Forelimb muscle (tissue), 1 donor: ENCODE measurements at places on chromosomes 2 and 18. TPM values are rescaled to one million over a fixed set of nuclear protein-coding genes. Genes with fewer than 3 reads are reported as not detected.

The AAMP gene
- 87.4 TPM for polyA plus RNA-seq

- DNase-seq = no peak
Observed at GRCh38 chr2:200814276-200814815, 2.6 kb downstream of the BZW1 start.

The CCDC148 gene
- polyA plus RNA-seq = 0.44 TPM

The RBM44 gene
- polyA plus RNA-seq = 0.59 TPM

The CXCR4 gene
- polyA plus RNA-seq = 32.8 TPM

- DNase-seq = no peak
Observed at GRCh38 chr2:73930386-73930785, 3.7 kb downstream of the DGUOK start.

DNA sequence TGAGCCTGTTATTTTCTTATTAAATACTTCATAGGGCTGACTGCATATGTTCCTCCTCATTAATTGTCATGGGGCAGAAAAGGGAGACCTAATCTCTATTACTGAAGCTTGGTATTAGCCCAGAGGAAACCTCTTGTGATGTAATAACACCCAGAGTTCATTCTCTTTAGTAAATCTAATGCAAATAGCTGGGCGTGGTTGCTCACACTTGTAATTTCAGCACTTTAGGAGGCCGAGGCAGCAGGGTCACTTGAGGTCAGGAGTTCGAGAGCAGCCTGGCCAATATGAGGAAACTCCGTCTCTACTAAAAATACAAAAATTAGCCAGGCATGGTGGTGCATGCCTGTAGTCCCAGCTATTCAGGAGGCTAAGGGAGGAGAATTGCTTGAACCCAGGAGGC, 14.7 kb downstream of the DAW1 start:
- DNase-seq = no peak

GRCh38 chr18:7585276-7585670, 18.2 kb downstream of the PTPRM start:
- no peak for DNase-seq

The CCDC85A gene
- 3.2 TPM for polyA plus RNA-seq

The RNU2-63P gene
- polyA plus RNA-seq = not detected

The ANKRD30B gene
- 0.06 TPM for polyA plus RNA-seq

The ACOXL gene
- polyA plus RNA-seq = 0.11 TPM

The E2F6 gene
- 20.4 TPM for polyA plus RNA-seq

DNA sequence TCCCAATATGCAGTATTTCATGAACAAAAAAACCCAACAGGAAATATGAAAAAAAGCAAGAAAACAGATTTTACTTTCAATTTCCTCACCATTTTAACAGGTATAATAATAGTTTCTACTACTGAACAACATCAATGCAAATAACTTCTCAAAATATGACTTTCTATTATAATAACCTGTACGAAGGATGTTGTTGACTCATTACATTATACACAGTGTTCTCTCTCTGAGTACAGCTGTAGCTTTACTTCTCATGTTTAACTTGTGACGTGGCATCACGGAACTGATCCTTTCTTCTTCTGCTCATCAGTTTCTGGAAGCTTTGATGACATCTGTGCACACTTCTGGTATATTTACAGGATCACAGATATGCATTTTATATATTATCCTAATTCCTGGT, 40.0 kb downstream of the FAM228A start:
- no peak for DNase-seq

DNA sequence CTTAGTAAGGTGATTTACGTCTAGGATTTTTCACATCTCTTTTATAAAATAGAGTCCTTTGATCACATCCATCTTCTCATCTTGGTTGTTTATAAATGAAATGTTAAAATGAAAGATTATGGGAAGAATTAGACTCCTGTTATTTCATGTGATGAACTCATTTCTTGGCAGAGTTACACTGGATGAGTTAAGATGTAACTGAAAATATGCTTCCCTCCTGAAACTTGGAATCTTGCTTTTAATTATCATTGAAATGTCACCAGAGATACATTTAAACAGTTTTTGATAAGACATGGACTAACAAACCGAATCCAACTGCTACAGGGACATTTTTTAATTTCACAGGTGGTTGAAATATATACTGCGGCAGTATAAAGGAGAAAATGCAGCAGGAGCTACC, 274.0 kb downstream of the DLGAP1 start:
- no peak for DNase-seq

- no peak for DNase-seq
Observed at GRCh38 chr2:52396836-52397235, 1364.9 kb upstream of the NRXN1 start.

GRCh38 chr2:100660851-100661584, 98.2 kb downstream of the PDCL3 start:
- no peak for DNase-seq

The ZSCAN30 gene
- 31.9 TPM for polyA plus RNA-seq

- no peak for DNase-seq
Observed at GRCh38 chr2:150608341-150608740, 120.9 kb upstream of the RND3 start.

DNA sequence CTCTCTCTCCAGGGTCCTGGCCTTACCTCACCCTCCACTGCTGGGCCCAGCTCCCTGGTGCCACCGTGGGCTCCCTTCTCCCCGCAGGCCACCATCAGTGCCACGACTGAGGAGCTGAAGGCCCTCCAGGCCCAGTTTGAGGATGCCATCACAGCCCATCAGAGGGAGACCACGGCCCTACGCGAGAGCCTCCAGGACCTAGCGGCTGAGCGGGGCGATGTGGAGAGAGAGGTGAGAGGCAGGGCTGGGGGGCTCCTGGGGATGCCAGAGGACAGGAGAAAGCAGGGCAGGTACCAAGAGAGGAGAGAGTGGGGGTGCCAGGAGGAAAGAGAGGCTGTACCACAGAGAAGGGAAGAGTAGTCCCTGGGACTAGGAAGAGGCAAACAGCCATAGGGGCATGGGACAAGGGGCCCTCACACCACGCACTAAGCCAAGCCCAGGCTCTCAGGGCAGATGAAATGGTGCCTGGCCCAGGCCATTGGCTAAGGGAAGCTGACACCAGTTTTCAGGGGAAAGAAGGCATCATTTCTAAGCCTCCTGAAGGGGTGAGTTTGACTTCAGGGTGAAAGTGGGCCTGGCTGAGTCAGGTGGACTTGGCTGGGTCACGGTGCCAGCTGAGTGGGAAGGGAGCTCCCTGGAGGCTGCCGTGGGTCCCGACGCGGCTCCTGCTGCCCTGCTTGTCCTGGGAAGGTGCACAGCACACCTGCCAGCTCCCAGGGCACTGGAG, 39.0 kb upstream of the SNED1 start:
- no peak for DNase-seq

GRCh38 chr2:188965563-188965962, 8.6 kb upstream of the COL3A1 start:
- DNase-seq = no peak

The DRC1 gene
- polyA plus RNA-seq = 0.16 TPM

GRCh38 chr2:52084759-52085158, 1052.8 kb upstream of the NRXN1 start:
- no peak for DNase-seq

The NT5DC4 gene
- polyA plus RNA-seq = 0.09 TPM

The SERPINB2 gene
- not detected for polyA plus RNA-seq

The PID1 gene
- 25.2 TPM for polyA plus RNA-seq

DNA sequence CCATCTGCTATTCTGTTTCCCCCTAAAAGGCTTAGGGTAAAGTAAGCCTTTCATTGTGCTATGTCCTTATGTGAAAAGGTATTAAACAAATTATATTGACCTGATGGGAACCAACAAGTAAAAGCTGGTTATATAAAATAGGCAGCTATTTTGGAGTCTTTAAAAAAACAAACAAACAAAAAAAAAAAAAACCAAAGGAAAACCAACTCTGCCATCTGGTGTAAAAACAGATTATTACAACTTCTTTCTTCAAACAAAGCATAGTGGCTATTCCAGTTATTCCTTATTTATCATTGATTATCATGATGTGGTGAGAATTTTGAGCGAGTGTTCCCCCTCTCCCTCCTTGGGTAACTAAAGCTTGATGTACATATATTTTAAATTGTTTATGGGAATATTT, 122.3 kb upstream of the FHL2 start:
- no peak for DNase-seq

The RIT2 gene
- not detected for polyA plus RNA-seq

The RPS27A gene
- polyA plus RNA-seq = 2,190 TPM

The GPAT2 gene
- 5.6 TPM for polyA plus RNA-seq

DNA sequence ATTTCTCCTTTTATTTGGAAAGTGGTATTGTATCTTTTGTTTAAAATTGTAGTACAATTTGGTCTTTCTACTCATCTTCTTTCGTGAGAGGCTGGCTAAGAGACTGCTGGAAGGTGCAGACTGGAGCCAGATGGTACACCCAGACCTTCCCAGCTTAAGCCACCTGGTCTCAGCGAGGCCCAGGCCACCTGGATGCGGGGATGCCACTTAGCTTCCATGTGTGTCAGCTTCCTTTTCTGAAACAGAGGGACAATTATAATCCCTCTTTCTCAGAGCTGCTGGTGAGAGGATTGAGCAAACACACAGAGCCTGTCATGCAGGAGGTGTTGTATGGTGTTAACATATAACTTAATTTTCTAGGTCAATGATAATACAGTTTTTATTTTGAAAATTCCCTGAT, 17.4 kb downstream of the FARP2 start:
- DNase-seq = no peak

GRCh38 chr2:56184500-56185011, 766 bp downstream of the CCDC85A start:
- DNase-seq = no peak

DNA sequence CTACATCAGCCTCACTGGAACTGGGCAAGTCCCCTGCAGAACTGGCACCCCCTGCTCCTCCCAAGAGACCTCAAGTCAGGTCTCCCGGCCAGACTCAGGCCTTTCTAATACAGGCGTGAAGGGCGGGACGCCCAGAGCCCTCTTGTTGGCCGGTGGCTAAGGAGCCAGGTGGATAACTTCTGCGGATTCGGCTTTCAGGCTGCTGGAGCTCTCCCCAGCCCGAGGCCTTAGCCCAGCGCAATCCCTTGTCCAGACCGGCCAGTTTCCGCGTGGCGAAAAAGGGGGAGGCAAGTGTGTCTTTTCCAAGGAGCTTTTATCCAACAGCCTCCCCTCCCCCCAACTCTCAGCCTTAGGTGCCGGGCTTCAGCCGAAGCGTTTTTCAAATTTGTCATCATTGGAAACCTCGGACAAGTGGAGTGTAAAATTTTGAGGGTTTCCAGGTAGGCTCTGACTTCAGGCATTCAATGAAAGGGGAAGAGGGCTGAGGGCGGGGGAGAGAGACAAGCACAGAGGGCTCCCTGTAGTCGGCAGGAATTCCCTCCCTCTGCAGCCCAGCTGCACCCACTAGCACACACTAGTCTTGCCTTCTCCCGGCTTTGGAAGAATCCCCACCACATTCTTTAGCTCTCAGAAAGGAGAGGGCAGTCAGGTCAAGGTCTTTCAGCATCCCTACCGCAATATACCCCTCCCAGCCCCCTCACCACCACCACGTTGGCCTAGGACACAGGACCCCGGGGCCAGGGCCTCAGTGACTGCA, 9.5 kb upstream of the SATB2 start:
- DNase-seq = no peak

DNA sequence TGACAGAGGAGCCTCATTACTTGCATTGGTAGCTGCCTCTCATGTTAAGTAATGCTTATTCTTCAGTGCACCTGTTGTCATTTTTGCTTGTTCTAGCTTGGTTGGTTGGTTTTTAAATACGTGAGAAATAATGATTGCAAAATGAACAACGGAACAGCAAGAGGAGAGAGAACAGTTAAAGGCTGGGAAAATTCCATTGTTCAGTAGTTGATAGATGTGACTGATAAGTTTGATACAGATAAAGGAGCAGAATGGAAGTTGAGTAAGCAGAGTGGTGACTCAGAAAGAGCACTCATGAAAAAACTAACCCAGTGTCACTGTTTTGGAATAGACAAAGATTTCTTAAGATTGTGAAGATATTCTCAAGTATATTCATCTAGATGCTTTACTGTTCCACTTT, 50.5 kb downstream of the MTA3 start:
- DNase-seq = no peak

The DIPK1C gene
- 12.8 TPM for polyA plus RNA-seq

The PLGLB2 gene
- polyA plus RNA-seq = not detected

- no peak for DNase-seq
Observed at GRCh38 chr18:21191596-21192307, 50.3 kb upstream of the GREB1L start.

The CARF gene
- 9.2 TPM for polyA plus RNA-seq
